Fibroblast of the conjunctiva (primary cell): ENCODE measurements at places on chromosomes 3 and 15.

DNA sequence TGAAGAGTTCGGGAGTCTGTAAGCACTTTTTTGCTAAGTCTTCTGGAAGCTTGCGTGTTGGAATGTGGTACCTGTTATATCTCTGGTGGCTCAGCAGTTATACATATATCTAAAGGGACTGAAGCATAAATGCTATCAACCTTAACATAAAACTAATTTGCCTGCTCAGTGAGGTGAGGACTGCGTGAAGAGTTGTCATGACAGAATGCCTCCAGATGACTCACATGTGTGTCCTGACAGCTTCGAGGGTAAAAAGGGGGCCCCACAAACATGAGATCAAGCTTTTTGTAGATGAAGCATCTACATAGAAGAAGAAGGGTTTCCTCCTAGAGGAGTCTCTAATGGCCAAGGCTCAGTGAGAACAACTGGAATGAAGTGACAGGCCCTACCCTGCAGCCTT is 88.8 kb upstream of the C3orf80 start:
- DNase-seq, result no peak

DNA sequence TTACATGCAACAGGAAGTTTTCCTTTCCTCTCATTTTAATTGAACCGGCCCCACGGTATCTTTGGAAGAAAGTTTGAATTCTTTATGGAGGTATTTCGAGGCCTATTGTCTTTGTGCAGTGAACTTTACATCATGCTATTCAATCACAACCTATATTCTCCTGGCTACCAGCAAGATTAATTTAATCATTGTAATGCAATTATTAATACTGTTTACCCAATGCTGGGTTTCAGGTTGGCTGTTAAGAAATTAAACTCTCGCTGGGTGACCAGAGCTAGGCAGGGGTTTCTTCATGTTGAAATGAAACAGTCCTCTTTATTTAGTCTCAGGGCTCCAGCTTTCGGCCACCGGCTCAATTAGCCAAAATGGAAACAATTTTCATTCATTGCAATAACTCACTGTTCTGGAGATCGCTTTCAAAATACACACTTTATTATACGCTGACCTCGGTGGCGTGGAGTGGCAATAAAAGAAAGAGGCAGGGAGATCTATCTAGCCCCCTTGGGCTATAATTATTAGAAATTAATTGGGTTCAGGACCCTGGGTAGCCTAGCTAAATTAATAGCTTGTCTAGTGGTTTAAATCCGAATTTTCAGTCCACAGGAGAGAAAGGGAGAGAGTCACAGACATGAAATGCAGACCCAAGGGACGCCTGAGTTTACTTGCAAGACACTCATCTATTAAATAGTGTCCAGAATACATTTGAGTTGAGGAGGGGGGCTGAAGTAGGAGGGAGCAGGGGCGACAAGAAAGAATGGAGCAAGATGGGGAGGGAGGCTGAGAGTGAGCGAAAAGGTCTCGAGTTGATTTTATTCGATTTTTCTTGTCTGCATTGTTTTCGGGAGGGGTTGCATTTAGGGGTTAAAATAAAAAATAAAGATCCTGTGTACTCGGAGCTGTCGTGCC is 3.9 kb upstream of the MECOM start:
- DNase-seq, result no peak

DNA sequence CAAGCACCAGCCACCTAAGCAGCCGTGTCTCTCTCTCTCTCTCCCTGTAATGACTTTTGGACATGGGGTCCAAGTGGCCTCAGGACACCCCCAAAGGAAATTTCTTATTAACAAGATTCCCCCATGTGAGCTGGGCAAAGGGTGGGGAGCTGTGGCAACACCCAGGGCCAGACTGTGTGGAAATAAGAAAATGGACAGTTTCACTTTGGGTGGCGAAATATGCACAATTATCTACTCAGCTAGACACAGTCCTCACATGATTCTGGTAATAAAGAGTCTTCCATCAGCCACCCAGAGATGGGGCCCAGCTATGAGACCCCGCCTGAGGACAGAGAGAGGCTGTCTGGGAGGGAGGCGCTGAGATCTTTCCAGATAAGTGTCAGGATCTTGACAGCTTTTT is 96.8 kb upstream of the TPM1 start:
- DNase-seq, result no peak

- DNase-seq, result no peak
These were observed 755.1 kb downstream of the ROBO2 start for GRCh38 chr3:77795013-77795412.

- no peak for DNase-seq
These were observed 18.3 kb downstream of the TRH start for GRCh38 chr3:129992781-129993180.

GRCh38 chr3:182261041-182261440 is 532.3 kb upstream of the ATP11B start:
- no peak for DNase-seq

DNA sequence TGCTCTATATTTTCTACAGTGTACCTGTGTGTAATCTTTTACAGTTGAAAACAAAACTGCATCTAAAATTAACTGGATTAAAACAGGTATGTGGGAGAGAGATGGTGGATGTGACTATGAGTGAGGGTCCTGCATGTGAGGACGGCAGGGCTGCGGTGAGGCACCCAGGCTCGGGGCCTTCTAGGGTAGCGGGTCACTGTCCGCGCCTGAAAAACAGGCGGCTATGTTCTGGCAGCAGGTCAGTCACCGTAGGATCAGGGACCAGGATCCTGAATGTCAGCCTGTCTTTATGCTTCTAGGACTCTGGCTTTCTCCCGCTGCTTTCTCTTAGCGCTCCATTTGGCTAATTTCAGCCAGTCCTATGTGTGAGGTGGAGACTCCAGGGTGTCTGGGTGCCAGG is 12.6 kb downstream of the TMEM40 start:
- DNase-seq, result no peak

GRCh38 chr15:99441444-99441800 is 124.4 kb upstream of the MEF2A start:
- DNase-seq, result no peak

- DNase-seq, result no peak
These were observed 65.5 kb upstream of the ZBTB20 start for GRCh38 chr3:115212615-115213014.

DNA sequence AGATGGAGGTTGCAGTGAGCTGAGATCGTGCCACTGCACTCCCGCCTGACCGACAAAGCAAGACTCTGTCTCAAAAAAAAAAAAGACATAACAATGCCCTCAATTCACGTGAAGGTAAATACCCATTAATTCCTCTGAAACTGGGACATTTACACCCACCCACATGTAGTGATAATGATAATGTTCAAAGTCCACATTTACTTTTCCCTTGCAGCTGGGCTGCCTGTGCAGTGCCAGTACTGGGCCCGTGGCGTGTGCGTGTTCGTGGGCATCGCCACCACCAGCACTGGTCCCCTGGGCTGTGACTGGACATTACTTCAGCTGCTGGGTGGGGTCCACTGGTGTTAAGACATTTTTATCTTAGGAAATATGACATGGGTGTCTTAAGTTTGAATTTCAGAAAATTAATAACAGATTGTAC is 123.6 kb downstream of the SLC25A26 start:
- DNase-seq, result no peak

GRCh38 chr3:17187589-17188184 is 302.9 kb downstream of the PLCL2 start:
- no peak for DNase-seq

DNA sequence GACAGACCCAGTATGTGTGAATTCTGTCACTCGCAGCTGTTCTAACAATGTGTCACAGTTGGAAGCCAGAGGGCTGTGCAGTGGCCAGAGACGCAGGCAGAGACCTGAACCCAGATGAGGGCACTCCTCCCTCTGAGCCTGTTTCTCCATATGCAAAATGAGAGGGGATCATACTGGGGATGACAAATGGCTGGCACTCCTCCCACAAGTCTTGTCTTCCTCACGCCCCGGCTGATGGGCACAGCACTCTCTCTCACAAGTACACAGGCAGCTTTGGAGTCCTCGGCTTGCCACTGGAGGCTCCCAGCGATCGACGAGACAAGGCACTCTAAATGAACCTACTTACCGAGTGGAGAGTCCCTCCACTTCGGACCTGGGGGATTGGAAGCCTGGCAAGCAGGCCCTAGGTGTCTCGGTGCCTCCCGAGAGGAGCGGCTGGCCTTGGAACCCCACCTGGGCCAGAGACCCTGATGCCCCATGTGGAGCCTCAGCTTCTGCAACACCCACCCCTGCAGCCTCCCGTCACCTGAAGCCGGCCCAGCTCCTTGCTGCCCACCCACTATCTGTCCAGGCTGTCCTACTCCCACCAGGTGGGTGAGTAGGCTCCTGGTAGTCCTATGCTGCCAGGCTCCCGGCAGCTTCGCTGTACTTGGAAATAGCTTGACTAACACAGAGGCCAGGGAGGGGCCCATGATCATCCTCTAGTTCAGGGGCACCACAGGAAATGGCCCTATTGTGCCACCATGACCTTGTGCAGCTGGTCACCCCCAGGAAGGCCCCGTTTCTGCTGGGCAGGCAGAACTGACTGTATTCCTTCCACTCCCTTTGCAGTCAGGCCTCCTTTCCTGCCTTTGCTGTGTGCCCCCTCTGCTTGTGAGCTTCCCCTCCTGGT is 65.0 kb upstream of the IQSEC1 start:
- no peak for DNase-seq

DNA sequence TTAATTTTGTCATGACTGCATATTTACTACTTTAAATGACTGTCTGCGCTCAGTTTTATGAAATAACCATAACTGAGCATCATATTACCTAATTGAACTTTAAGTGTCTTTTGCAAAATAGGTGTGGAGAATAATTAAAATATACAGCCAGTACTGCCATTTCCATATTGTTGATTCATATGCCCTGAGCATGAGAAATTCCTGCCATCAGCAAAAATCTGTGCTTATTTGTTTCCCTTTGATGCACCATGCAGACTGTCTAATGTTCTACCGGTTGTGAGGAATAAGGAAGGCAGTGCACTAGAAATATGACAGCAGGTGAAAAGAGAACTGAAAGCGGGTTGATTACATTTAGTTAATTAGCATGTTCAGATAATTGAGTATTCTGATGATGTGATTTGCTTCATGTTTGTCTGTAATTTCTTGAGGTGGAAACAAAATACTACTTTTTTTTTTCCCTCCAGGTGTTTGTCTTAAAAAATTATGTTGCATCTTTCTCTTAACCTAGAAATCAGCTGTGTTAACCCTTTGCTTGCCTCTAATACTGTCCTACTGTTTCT is 229.4 kb upstream of the AZI2 start:
- no peak for DNase-seq

DNA sequence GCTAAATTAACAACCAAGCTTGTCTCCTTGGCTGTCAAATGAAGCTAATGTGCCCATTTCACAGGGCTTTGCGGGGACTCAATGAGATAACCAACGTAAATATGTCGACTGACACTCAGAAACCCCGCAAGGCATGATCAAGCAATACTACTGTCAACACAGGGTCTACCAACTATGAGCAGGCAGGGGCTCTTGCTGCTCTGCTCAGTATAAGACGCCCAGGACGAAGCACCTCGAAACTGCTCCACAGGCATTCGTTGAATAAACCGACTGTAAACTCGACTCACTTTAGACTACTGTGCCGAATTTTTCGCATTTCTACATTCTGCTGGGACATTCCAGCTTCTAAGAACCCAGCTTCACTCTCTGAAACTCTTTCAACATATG is 55.0 kb downstream of the FEZF2 start:
- DNase-seq, result no peak

DNA sequence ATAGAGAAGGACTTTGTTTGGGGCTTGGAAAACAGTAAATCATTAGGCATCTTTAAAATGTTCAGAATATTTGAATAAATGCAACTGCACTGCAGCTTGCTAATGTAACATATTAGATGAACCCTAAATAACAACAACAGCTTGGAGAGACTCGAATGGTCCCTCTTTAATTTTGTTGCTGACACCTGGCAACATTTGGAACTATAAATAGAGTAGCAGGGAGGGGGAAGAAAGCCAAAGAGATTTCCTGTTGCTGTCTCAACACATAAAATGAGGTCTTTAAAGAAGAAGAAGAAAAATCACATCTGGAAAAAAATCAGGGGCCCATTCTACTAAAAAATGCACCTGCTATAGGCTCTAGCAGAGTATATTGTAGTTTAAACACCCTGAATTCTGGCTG is 49.9 kb upstream of the DPPA4 start:
- DNase-seq, result no peak

DNA sequence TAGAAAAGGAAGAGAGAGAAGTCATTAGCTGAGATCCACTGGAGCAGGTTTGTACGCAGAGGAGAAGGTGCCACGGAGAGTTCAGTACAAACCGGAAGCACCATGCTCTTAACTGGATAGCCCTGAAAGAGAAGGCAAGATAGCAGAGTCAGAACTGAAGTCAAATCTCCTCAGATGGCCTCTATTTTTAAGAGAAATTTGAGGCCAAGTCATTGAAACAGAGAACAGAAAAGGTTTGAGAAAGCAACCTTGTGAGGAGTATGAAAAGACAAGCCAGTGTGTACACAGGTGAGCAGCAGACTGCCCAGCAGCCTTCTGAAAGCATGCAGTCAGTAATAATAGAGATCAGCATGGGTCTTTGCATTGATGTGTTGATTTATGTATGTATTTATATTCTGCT is 66.1 kb upstream of the SPRED1 start:
- DNase-seq, result no peak

GRCh38 chr15:33587773-33588172 is 277.0 kb downstream of the RYR3 start:
- DNase-seq, result no peak

GRCh38 chr3:24184528-24185176 is 239.6 kb downstream of the NR1D2 start:
- DNase-seq, result no peak

GRCh38 chr15:55740359-55740878 is 2.5 kb downstream of the PRTG start:
- no peak for DNase-seq

DNA sequence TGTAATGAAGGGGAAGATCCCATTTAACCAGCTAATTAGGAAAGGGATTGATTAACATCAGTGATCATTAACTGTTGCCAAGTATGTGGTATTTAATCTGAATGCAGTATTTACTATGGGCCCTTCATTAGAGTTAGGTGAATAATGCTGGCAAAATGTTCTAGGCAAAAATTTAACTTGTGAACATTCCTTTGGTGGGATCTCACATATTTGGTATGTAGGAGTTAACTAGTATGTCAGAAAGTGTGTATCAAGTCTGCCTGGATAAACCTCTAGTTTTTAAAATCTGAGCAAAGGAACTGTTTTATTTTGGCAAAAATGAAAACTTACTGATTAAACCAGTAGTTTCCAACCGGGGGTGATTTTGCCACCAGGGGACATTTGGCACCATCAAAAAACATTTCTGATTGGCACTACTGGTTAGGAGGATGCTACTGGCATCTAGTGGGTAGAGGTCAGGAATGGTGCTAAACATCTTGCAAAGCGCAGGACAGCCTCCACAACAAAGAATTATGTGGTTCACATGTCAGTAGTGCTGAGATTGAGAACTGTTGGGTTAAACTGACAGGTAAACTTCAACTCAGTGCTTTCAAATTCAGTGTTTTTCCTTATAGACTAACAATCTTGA is 22.5 kb downstream of the LRTM1 start:
- no peak for DNase-seq

DNA sequence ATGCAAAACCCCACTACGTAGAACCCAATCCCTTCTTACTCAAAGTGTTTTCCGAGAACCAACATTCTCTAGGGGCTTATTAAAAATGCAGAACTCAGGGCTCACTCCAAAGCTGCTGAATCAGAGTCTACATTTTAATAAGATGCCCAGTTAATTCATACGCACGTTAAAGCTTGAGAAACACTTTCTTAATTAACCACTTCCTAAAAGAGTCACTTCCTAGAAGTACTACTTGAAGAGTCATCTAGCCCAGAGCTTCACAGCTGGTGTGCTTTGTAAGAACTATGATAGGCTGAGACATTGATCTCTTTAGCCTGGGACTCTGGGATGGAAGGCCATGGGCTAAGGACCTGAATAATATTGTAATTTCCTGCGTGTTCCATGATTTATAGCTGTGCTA is 9.0 kb downstream of the COL6A5 start:
- DNase-seq, result no peak

GRCh38 chr15:91517491-91518200 is 335.9 kb upstream of the SLCO3A1 start:
- DNase-seq, result peak; percentile 24
